Fibroblast of upper back skin (primary cell): ENCODE measurements at places on chromosomes 7 and 10.

- no peak for DNase-seq
Measured at GRCh38 chr10:118873091-118873737, 118.4 kb upstream of the CACUL1 start.

DNA sequence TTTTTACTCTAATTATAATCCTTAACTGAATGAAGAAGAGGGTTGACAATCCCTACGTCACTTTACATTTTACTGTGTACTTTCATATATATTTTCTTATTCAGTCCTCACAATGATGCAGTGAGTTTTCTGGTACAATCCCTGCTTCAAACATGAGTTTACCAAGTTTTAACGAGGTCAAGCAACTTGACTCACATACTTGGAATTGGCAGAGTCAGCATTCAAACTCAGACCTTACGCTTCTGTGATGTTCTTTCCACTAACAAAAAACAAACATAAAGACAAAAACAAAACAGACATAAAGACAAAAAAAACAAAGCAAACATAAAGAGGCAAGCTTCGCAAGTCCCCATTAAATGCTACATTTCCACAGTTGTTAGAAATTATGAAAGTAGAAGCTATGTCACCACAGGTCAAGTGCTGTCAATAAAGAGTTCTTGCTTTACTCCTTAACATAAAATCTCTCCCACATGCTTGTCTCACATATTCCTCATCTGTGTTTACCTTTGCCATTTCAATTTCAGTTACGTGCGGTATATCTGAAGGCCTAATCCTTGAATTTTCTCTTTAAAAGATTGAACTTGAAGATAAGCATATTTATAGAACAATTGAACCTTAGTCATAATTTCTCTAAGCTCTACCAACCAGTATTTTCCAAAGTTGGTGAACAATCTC is 217.3 kb downstream of the CELF2 start:
- DNase-seq: no peak

GRCh38 chr10:3486346-3487065 is 298.5 kb downstream of the KLF6 start:
- no peak for DNase-seq

- DNase-seq: peak; percentile 34
Measured at GRCh38 chr7:45088821-45089340, at the start of gene NACAD. Gene NACAD, minus strand, starts transcription at chr7:45088969. Its CDS starts 75 bp downstream, at chr7:45088894.

DNA sequence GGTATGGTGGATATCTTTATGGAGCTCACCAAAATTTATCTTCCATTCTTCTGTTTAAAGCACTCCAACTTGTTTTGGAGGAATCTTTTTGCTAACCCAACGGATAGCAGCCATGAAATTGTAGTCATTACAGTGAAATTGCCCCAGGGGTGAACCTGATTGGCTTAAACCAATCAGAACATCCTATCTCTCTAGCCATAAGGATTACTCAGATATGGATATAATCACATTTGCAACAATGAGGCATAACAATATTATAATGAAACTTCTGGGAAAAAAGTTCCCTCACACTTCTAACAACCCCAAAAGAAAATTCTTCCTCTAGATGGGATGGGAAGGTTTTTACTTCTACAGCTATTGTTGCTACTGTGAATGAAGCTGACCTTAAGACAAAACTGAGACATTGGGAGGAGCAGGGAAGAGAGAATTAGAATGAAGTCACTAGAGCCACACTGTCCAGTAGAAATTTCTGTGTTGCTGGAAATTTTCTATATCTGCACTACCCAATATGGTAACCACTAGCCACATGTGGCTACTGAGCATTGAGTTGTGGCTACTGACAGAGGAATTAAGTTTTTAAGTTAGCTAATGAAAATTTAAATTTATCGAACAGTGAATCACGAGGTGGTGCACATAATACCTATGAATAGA is 50.4 kb upstream of the ARHGAP21 start:
- no peak for DNase-seq

DNA sequence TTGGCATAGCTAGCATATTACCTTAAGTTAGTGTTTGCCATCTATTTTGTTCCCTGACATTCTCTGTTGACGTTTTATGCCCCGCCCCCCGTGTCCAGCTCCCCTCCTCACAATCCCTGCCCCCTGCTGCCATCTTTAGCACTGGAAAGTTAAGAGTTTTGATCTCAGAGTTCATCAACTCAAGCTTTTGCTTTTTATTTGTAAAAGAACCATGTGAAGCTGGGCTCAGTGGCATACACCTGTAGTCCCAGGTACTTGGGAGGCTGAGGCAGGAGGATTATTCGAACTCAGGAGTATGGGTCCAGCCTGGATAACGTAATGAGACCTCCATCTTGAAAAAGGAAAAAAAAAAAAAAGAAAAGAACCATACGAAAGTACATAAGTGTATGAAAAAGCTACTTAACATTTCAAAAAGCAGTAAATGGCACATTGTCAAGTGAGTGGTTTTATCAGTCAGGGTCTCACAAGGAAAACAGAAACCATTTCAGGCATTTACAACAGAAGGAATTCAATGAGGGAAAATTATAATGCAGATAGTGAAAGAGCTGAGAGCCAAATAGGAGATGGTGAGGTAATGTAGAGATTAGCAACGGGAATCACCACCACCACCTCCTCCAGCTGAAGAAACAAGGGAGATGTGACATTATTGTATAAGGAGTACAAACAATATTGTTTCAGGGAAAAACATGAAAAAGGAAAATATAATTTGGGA is 64.9 kb downstream of the MCU start:
- DNase-seq: peak; percentile 75

GRCh38 chr7:137948083-137948844 is 53.6 kb downstream of the CREB3L2 start:
- DNase-seq: no peak

DNA sequence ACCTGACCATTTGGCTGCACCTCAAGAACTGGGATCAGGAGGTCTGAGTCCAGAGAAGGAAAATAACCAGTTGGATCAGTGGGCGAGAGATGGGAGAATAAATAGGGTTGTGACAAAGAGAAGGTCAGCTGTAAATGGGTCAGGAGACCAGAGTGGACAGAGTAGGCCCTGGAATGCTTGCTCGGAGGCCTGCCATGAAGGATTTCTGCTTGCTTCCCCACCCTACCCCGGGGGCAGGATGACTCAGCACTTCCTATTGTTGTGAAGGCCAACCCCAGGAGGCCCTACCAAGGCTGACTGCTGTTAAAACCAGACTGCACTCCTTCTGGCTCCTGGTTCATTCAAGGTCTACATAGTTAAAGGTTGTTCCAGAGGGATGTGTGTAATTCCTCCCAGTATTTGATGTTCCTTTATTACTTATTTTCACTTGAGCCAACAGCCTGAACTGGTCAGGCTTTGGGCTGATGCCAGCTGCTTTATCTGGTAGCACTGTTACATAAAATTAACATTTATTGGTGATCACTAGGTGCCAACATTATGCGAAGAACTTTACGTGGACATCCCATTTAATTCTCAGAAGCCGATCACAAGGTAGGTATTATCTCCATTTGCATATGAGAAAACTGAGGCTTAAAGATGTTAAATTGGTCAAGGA is 27.3 kb upstream of the IFRD1 start:
- DNase-seq: peak; percentile 91

DNA sequence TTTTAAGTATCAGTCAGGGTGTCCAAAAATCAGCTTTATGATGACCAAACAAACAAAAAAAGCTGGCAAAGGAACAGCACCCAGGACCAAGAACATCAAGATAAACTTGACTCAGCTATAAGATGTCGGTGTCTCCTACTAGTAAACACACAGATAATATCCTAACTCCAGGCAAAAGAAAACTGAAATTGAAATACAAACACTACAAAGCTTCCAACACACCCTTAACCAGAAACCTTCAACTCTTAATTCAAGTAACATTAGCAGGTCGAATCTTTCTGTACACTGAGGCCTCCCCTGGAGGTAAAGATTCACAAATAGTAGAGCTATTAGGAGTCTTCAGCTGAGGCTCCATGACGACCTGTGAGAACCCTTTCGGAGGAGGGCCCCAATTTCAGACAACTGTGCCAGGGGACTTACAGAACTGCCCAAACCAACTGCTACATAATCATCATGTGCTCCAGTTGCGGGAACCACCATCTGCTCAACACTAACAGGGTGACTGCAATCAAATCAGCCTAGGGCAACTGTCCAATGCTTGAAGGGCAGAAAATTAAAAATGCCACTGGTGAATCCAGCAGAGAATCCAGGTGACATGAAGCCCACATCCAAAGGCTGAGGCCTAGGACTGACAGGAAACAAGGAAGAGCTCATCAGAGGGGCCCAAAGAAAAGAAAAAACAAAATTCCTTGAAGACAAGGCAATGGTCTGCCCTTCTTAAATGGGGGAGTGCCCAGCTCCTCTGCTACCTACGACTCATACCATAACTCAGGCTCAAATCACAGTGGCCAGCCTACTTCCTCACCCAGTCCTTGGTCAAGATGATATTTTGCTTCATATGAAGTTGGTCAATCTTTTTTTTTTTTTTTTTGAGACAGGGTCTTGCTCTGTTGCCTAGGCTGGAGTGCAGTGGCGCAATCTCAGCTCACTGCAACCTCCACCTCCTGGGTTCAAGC is 20.0 kb downstream of the XPNPEP1 start:
- no peak for DNase-seq

- no peak for DNase-seq
Measured at GRCh38 chr10:74643596-74643975, 182.8 kb upstream of the KAT6B start.

GRCh38 chr7:114819616-114820362 is 102.1 kb upstream of the MDFIC start:
- DNase-seq: peak; percentile 99

DNA sequence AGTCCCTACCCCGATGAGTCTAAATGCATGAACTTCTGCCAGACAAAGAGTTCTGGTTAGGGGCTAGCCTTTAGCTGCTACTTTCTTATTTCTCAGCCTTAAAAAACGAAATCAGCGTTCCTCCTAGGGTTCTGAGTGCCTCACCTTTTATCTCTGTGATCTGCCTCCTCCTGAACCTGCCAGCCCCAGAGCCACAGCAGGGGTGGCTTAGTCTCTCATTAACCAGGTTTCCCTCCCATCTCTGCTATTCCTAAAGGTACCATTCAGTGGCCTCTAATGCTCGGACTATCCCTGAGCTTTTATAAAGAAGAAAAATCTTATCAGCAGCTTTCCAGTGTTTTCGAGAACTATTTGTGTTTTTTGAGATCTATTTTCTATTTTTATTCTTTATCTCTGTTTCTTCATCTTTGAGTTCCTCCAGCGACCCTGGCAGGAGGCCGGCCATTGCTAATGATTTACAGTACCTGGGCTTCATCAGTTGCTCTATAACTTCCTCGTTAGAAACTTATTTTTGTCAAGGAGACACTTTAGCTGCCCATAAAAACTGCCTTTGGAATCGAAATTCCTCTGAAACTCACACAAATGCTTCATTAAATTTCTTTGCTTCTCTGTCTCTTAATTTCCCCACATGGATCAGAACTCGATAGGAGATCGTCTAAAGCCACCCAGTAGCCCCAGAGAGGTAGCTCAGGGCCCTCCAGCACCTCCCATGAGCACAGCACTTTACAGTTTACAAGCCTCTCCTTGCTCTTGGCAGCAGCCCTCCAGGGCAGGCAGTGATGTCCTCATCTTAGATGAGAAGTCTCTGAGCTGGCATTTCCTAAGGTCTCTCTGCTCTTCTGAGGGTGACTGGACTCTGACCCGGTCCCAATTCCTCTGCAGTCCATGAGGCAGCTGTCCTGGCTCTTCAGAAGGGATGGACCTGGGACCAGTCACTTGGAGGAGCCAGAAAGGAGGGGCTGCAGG is 149.1 kb downstream of the EBF3 start:
- no peak for DNase-seq

DNA sequence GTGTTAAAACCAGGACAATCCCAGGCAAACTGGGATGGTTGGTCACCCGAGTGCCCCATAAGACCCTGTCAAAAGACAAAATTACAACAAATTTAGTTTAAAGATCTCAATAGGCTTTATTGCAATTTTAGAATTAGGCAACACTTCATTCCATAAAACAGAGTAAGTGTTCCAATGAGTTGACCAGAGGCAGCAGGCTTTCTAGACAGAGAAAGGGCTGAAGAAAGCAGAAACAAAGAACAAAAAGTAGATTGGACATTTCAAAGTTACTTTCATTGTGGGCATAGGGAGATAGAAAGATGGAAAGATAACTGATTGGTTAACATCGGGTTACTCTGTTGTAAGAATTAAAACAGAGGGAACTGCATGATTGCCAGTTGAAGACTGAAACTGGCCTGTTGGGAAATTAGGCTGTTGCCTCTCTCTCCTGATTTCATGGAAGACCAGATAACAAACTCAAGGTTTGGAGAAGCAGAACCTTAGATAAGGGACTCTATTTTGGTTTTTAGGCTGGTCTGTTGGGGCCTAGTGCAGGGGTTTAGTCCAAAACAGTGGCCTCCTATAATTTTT is 36.3 kb downstream of the ENTPD1 start:
- DNase-seq: no peak

DNA sequence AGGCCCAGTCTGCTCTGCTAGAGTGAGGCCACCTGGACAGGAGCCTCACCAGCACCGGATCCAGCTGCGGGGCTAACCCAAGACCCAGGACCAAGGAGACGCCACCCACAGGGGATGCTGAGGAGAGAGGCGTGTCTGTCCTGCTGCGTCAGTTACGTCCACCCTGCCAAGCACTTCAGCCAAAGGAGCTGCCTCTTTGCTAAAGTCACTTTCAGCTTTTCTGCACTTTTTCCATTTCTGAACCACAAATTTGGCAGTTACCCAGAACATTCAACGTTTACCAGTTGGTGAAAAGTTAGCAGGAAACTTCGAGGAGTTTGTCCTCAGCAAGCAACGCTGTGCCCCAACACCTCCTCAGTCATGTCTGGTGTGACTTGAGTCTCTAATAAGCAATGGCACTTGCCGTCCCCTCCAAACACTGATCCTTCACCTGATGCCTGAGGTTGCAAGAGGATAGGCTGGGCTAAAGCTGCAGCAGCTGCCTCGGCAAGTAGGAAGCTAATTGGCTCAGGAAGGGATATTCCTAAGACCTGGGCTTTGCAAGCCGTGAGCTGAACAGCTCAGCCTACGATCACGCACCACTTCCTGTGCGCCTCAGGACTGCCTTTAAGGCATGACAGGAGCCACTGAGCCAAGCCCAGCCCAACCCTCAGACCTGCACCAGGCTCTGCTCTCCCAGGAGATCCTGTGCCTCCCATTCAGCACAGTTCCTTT is 40.1 kb downstream of the KCNH2 start:
- peak; percentile 14 for DNase-seq

DNA sequence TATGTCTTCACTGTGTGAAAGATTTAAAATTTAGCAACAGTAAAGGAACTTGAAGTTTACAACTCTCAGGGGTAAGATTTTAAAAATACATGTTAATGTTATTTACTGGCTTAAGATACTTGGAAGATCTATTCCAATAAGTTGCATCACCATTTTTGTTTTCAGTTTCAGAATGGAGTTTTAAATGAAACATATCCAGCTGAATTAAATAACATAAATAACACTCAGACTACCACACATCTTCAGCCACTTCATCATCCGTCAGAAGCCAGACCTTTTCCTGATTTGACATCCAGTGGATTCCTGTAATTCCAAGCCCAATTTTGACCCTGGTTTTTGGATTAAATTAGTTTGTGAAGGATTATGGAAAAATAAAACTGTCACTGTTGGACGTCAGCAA is 44.3 kb downstream of the AHR start:
- DNase-seq: peak; percentile 33
